Stimulated activated CD8-positive, alpha-beta memory T cell treated with anti-CD3 and anti-CD28 coated beads, Interleukin-2, amount 100 ng/mL, for 1 hour (primary cell): ENCODE measurements at places on chromosomes 6 and 20.

GRCh38 chr6:18209539-18210197 is 54.4 kb downstream of the KDM1B start:
- no peak for DNase-seq

DNA sequence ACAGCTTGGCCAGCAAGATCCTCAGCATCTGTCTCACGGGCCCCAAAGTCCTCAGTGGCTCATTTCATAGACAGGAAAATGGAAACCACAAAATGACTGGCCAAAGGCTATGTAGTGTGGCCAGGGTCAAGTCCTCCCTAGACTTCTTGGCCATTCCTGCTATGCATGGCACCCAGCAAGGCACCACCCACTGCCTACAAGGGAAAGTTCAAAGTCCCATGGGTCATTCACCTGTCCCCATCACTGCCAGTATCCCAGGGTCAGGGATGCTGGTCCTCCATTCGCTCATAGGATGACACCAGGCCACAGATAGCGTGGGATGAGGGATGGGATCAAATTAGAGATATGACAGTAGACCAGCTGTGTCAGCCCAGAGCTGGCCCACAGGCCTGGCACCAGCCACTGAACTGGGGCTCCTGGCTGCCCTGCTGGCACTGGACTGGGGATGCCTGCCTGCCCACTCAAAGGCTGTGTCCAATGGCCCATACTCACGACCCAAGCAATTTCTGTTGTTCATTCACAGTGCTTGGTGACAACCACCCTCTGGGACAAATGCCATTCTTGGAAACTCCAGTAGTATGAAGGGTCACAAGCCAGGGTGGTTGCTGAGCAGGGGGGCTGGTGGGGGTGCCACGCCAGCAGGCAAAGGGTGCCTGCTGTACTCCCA is 11.6 kb downstream of the ADISSP start:
- DNase-seq, result no peak

DNA sequence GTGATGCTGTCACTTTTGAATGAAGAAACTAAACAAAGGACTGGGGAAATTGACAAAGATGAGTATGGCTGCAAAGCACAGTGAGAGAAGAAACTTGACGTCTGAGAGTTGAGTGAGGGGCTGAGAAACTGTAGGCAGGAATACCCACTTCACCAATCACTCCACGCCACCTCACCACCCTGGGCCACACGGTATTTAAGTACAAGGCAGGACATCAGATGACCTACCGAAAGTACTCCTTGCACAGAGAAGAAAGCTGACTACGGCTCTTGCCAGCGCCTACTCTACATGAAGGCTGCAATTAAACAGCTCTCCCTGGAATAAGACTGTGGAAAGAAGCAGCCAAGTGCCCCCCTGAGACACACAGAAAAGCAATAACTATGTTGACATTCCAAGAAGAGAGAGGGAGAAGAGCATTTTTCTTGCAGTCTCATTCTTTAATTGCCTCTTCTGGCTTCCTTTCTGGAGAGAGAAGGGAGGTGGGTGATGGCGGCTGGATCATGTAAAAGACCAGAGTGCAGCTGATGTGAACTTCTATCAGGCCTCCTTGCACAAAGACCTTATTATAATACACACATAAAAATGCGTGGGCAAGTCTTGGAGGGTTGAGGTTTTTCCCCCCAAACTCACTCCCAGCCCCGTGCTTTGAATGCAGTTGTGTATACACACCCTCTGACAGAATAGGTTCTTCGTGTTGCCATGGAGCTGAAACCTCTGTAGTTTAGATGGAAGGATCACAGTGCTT is 44.6 kb downstream of the HIVEP2 start:
- DNase-seq, result peak; percentile 14

DNA sequence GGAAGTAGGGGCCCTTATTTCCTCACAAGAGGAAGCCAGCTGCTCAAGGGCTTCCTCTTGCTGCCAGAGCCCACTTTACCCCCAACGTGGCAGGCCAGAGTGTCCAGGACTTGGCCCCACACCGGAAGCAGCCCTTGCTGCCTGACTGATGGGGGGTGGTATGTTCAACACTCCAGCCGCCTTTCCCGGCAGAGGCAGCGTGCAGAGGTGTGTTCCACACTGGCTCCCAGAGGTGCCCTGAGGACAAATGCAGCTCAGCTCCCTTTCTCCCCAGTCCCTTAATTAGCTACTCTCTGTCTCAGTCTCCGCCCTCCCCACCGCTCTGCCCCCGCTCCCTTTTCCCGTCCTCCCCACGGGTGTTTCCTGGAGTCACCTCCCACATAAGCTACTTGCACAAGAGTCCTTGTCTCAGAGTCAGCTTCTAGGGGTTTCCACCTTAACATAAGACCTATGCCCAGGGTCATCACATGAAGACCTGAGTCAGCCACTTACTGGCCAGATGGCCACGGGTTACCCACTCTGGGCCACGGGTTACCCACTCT is 61.7 kb upstream of the SHLD1 start:
- DNase-seq, result no peak

DNA sequence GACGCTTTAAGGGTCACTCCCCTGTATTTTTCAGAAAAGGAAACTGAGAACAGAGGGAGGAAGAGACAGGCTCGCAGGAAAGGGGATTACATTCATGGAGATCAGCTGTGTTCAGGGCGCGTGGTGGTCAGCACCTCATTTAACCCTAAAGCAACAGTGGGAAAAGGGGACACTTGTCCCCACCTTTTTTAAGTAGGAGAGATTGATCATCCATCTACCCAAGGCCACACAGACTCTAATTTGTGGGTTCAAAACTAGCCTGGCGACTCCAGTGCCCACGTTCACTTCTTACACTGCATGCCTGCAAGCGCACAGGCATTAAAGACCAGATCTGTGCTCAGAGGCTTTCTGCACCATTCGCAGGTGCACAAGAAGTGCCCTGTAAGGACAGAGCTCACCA is 167.9 kb upstream of the SNX9 start:
- no peak for DNase-seq

GRCh38 chr6:34926655-34927054 is 37.6 kb downstream of the ANKS1A start:
- DNase-seq, result no peak

DNA sequence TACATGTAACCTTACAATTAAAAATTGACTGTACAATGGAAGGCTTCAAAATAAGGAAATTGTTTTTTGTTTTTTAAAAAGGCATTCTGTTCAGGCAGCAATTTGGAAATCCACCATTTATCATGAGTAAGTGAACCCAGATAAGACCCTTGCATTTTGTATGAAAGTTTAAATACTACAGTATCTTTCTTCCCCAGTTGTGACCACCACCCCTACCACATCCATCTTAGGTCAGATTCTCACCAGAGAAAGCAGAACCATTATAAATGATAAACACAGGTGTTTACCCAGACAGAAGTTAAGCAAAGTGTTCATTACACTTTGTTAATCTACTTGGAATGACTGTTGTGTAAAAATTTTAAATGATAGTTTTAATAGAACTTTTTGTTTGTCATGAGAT is 20.2 kb downstream of the SENP6 start:
- no peak for DNase-seq

DNA sequence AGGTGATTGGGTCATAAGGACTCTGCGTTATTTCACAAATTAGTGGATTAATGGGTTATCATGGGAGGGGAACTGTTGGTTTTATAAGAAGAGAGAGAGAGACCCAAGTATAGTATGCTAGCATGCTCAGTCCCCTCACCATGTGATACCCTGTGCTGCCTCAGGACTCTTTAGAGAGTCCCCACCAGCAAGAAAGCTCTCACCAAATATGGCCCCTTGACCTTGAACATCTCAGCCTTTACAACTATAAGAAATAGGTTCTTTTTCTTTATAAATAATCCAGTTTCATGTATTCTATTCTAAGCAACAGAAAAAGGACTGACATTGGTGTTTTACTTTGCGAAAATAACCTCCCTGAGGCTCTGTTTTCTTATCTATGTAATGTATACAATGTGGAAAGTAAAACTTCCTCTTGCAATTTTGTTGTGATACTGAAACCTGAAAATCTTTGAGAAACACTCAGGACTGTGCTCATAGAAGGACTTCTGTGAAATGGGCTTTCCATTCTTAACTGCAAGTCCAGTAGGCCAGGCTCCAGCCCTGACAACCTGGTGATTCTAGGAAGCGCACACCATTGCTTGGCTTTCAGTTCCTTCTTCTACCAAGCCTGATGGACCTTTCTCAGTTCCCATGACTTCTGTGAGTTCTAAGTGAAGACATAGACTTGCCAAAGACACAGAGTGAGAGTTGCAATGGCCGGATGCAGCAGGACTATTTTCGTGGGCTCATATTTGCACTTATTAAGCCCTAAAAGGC is 21.9 kb downstream of the SIRPD start:
- no peak for DNase-seq

DNA sequence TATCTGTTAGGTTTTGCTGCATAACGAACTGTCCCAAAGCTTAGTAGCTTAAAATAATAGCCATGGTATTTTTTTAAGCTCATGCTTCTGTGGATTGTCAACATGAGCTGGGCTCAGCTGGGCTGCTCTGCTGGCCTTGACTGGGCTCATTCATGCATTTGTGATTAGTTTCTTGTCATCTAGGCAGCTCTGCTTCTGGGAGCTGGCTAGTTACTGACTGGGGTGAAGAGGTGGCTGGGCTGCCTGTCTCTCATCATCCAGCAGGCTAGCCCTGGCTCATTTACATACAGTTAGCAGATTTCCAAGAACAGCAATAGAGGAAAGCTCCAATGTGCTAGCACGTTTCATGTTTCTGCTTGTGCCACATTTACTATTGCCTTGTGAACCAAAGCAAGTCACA is 165.1 kb upstream of the PCSK2 start:
- no peak for DNase-seq
